ENCODE measurements at places on chromosomes 7 and 10.

DNA sequence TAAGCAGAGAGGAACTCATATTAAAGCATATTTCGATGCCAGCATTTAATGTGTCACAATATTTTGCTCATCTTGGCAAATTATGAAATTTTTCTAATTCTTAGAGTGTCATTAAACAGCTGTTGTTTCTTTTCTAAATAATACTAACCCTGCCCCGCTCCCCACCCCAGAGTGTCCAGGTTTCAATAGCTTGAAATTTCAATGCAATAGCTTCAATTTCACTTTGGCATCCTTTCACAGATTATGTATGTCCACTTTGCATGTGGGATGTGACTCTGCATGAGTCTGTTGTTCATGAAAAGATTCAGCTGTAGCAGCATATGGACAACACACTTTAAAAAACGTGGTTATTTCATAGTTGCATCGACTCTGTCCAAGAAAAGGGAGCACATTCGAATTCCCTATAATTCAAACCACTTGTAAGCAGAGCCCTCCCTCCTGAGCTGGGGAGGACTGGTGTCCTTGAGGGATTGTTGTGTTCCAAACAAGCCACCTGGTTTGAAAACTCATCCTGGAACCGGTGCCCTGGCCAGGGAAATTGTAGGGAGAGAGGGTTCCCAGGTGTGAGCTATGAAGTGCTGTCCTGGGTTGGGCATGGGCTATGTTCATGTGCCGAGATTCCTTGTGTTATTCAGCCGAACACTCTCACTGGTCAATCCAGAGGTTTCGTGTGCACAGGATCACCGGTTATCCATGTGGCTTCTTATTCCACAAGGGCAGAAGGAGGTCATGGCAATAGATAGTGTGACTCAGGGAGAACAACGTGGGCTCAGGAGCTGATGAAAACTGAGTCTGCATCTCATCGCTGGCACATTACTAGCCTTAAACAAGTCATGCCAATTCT lies 64.6 kb upstream of the CREB5 start:
- DNase-seq = no peak

- DNase-seq = no peak
Observed at GRCh38 chr7:40194745-40195144, 59.9 kb downstream of the SUGCT start.

GRCh38 chr7:15215616-15216015 lies 313.1 kb upstream of the DGKB start:
- DNase-seq = no peak

GRCh38 chr10:60351191-60351853 lies 38.4 kb downstream of the ANK3 start:
- DNase-seq = no peak

- DNase-seq = no peak
Observed at GRCh38 chr10:66860376-66860945, 65.4 kb upstream of the LRRTM3 start.

Data from stimulated activated CD8-positive, alpha-beta memory T cell treated with anti-CD3 and anti-CD28 coated beads, Interleukin-15, amount 100 ng/mL, for 24 hours (primary cell).